ENCODE measurements at places on chromosomes 5 and 9.

DNA sequence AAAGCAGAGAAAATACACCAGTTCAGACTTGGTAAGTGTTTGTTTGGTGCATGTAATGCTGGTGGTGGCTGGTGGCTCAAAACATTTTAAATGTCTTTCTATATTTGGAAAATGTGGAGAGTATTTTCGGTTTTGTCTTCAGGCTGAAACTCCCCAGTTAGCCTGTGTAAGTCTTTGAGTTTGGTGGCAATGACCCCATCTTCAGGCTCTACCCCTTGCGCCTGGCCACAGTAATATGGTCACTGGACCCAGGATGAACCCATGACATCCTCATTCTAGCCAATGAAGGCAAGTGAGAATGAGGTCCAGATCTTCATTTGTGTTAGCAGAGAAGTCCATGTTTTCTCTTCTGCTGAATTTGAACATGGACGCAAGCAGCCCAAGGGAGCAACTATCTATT, 422.6 kb downstream of the BRINP1 start:
- no peak for DNase-seq

DNA sequence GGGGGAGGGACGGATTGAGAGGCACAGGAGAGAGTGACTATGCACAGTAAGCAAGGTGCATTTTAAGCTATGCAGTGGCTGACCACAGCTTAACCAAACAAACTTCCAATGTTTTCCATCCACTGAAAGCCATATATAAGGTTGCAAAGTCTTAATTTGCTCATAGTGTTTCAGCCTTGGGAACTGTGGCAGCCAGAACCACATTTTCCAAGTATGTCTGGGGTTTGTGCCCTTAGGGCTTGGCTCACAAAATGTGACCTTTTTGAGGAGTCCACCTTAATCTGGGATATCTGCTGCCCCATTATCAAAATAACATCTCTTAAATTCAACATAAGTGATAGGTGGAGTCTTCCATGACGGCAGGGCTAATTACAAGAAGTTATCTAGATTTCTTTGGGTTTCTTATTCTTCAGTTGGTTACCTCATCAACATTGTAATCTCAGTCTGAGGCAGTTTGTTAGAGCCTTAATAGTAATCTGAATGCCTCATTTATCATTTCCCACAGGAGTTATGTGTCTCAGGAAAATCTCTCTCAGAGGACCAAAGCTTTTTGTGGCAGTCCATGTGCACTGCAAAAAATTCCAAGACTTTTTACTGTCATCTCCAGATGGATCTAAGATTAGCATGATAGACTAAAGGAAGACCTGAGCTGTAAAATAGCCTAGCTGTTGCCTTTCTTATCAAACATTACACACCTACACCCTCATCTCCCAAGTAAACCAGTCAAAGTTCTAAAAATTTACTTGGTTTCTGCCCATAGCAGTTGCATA, 15.2 kb upstream of the UBQLN1 start:
- DNase-seq: no peak

DNA sequence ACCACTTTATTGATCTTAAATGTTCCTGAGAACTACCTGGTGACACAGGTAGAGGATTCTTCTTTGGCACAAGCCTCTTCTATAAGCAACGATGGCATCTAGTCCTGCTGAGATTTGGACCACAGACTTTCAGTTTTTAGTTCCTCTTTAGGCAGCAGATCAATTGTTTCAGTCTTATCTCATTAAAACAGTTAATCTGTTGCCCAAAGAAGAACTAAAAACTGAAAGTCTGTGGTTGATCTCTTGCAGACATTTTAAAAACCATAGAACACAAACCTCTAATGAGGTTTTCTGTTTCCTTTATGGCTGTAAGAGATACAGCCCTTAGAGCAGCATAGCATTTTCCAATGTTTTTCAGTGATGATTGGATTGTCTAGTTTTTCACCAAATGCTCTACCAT, 480.9 kb downstream of the MTRR start:
- DNase-seq: no peak

- DNase-seq: no peak
Observed at GRCh38 chr5:158999339-158999738, 100.4 kb downstream of the EBF1 start.

- no peak for DNase-seq
Observed at GRCh38 chr5:1130218-1130946, 18.5 kb upstream of the SLC12A7 start.

DNA sequence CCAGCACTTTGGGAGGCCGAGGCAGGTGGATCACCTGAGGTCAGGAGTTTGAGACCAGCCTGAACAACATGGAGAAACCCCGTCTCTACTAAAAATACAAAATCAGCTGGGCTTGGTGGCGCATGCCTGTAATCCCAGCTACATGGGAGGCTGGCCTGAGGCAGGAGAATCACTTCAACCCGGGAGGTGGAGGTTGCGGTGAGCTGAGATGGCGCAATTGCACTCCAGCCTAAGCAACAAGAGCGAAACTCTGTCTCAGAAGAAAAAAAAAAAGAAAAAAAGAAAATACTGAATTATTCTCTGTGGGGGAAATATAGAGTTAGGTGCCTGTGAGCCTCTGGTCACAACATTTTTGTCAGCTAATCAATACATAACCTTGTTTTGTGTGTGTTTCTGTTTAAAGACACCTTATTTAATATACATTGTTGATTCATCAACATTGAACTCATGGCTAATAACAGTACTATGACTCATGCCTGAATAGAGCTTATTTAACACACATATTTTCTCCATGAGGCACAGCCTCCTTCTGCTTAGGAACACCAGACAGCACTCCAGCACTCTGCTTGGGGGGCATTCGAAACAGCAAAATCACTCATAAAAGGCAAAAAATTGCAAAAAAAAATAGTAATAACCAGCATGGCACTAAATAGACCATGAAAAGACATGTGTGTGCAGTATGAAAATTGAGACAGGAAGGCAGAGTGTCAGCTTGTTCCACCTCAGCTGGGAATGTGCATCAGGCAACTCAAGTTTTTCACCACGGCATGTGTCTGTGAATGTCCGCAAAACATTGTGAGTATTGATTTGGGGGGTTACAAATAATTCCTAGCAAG, at the start of gene IL31RA:
Gene IL31RA, plus strand, starts transcription at position 519 of the 836 bp plus-strand sequence. Its CDS starts 214 bp downstream, at position 733.
- DNase-seq: no peak

DNA sequence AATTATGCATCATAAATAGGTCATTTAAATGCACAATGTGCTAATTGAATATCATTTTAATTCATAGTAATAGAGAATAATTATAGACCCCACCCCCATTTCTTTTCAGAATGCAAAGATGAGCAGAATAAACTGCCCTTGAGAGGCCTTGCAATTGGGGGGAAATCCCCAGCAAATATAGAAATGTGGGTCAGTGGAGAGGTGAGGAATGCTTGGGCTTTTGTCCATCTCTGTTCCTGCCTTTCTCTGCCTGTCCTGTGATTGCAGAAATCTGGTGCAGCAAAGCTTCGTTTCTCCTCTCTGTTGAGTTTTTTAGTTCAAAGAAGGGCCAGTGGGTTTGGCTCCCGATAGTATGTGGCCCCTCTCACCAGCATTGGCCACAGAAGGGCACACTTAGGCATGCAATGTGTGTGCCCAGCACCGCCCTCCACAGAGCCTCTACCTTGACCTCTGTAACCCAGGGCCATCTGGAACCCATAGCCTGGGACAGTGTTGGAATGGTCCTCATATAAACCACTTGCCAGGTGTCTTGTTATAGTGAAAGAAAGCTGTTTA, 164.2 kb downstream of the SEMA6A start:
- no peak for DNase-seq

DNA sequence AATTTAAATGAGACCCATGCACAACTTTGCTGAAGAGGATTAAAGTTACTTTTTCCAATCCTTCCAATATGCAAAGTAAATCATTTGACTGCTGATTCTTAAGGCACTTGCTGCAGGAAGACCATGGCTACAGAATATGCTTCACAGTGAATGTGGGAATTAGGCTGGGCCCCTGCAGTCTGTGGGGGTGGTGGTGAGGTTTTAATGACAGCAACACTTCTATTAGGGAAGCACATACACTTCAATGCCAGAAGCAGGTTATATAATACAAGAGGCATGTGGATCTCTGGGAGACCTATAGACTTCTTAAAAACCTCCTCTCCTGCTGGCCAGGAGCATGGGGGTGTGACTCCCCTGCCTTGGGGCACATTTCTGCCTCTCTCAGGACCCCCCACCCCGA, 124.5 kb upstream of the KLF9 start:
- DNase-seq: no peak

DNA sequence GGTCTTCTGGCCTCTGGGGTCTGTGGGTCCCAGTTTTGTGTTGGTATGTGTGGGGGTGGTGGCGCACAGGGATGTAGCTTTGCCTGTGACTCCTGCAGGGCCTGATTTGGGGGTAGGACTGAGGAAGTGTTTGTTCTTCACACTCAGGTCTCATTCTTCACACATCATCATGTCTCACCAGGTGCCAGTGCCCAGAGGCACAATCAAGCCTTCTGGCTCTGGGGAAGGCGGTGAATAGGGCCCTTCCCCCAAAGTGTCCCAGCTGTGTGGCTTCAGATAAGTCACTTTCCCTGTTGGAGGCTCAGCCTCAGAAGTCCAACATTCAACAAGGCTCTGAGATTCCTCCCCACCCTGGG, 5.1 kb downstream of the DBN1 start:
- no peak for DNase-seq

GRCh38 chr9:32426278-32426939, 42.0 kb downstream of the ACO1 start:
- DNase-seq: no peak

DNA sequence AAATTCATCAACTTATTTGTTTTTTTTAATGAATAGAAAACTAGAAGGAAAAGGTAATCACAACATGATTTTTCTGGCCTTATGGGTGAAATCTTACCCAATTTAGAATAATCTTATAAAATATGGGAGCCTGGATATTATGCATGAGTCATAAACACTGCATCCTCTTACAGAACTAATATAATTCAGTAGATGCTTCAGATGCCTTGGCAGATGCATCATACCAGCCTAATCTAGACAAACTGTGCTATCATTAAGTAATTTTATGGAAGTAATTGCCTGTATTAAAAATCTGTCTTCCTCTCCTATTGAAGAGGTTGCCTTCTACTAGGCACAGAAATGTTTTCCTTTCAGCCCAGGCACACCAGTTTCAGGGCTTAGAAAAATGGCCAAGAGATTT, 2384.6 kb upstream of the WWC1 start:
- DNase-seq: no peak
